T-helper 22 cell (primary cell): ENCODE measurements at places on chromosomes 5 and 9.

GRCh38 chr5:134813827-134814226, 31.9 kb upstream of the C5orf24 start:
- no peak for DNase-seq

DNA sequence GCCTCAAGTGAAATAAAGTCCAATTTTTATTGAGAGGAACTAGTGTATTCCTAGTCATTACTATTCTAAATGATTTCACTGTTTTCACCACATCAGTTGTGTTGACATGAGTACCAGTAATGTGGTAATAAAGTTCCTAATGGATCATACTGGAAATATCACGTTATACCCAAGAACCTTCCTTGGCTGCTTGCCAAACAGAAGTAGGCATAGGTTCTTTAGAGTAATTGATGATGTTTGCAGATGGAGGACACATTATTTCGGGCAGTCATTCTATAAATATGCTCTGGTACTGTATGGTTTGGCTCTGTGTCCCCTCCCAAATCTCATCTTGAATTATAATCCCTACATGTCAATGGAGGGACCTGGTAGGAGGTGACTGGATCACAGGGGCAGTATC, 15.1 kb downstream of the SNCAIP start:
- no peak for DNase-seq

DNA sequence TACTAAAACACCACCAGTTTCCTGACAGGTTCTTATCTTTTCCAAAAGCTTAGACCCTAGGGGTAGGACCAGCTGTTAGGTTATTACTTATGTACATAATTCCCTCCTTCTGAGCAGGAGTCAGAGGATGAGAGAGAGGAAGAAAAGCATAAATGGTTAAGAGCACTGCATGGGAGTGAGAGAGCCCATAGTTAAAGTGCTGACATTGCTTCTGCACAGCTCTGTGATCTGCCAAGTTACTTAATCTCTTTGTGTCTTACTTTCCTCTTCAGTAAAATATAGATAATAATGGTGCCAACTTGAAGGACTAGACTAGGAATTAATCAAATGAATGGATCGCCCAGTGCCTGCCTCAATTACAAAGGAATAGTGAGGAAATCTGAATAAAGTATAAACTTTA, 66.4 kb downstream of the NRG2 start:
- DNase-seq = no peak

GRCh38 chr5:53378590-53379247, 101.7 kb upstream of the FST start:
- DNase-seq = no peak

DNA sequence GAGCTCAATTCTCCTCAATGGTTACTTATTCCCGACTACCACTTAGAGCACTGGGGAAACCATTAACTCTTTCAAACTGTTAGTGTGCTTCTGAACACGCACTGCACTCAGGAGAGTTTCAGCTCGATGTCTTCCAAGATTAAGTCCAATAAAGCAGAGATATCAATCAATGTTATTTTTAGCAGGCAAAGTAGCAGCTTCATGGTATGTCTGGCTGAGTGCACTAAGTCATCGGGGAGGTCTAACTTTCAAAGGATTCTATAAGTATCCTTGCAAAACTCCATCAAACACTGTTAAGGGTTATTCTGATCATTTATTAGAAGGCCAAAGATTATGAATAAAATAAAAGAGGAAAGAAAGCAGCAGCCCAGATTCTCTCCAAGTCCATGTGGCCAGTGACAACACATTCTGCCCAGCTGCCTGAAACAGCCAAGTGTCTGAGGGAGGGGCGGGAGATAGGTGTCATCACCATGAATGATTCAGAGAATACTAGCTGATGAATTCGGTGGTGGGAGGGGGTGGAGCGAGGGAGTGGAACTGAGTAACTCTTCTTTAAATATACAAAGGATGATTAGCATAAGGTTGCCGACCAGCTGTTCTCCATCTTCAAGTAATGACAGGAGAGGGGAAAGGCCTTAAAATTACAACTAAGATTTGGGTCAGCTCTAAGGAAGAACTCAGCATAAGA, 21.3 kb downstream of the NREP start:
- DNase-seq = no peak

DNA sequence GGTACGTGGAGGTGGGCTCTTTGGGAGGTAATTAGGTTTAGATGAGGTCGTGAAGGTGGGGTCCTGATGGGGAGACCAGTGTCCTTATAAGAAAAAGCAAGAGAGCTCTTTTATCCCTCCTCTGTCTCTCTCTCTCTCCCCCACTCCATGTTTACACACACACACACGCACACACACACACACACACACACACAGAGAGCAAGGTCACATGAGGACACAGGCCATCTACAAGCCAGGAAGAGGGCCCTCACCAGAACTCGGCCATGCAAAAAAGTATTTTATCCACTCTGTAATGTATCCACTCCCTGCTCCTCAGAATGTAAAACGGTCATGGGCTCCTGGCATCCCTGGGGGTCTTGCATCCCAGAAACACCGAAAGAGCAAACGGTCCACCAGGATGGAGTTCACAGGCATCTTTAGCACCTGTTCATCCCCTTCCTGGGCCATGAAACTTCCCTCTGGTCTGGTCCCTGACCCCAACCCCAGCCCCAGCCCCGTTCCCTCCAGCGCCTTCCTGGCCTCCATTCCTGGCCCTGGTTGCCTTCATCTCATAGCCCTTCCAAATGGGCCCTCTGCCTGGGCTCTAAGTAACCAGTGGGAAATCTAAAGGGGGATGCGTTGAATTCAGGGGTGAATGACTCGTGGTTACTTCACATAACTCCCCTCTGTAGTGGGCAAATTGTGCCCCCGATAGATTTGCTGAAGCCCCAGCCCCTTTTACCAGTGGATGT, 88.8 kb downstream of the NSUN2 start:
- no peak for DNase-seq

- DNase-seq = no peak
These were observed 149.8 kb downstream of the ICE1 start for GRCh38 chr5:5572010-5572865.

DNA sequence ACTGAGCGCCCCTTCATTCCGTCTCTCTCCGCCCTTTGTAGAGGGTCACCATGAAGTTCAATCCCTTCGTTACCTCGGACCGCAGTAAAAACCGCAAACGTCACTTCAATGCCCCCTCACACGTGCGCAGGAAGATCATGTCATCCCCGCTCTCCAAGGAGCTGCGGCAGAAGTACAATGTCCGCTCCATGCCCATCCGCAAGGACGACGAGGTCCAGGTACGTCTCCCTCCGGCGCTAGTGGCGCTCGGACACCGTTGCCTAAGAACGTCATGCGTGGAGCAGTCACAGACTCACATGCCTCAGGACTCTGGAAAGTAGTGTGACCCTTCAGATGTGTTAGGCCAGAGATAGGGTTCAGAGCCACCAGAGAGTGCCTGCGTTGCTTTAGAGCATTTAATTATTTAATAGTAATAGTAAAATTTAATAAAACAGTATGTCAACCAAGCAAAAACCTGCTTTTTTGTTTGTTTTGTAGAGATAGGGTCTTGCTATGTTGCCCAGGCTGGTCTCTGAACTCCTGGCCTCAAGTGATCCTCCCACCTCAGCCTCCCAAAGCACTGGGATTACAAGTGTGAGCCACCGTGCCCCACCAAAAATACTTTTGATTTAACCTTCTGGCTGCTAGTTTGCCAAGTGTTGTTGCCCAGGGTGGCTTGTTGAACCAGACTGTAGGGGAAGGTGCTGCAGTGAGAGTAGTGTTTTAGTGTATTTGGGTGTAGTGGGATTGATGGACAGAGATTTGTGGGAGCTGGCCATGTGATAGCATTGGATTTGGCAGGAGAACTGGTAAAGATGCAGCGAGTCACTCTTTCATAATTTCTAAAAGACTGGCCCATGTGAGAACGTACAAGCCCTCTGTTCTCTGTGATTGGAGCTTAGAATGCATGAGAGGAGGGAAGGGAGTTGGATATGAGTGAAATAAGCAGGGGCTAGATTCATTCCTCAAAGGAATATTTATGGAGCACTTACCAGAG, 888 bp downstream of the RPL26L1 start:
- DNase-seq = no peak

DNA sequence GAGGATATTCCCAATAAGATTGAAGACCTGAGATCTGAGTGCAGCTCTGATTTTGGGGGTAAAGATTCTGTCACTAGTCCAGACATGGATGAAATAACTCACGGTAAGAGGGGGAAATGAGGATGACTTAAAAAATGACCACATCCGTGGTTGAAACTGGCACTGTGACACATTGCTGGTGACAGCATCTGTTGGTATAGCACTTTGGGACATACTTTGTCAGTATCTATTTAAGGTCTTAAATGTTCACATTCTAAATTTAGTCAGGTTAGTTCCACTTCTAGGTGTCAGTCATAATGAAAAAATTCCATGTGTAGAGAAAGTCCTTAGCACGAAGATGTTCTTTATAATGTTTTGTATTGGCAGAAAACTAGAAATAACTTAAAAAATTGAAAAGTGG, 70.9 kb downstream of the GAPVD1 start:
- DNase-seq = no peak

- no peak for DNase-seq
These were observed 44.4 kb upstream of the GRIA1 start for GRCh38 chr5:153445875-153446579.

GRCh38 chr9:90697808-90698207, 55.2 kb upstream of the DIRAS2 start:
- DNase-seq = no peak

- no peak for DNase-seq
These were observed 20.2 kb upstream of the TLE4 start for GRCh38 chr9:79551586-79551985.

GRCh38 chr5:179355976-179356974, 11.0 kb upstream of the ADAMTS2 start:
- DNase-seq = no peak

DNA sequence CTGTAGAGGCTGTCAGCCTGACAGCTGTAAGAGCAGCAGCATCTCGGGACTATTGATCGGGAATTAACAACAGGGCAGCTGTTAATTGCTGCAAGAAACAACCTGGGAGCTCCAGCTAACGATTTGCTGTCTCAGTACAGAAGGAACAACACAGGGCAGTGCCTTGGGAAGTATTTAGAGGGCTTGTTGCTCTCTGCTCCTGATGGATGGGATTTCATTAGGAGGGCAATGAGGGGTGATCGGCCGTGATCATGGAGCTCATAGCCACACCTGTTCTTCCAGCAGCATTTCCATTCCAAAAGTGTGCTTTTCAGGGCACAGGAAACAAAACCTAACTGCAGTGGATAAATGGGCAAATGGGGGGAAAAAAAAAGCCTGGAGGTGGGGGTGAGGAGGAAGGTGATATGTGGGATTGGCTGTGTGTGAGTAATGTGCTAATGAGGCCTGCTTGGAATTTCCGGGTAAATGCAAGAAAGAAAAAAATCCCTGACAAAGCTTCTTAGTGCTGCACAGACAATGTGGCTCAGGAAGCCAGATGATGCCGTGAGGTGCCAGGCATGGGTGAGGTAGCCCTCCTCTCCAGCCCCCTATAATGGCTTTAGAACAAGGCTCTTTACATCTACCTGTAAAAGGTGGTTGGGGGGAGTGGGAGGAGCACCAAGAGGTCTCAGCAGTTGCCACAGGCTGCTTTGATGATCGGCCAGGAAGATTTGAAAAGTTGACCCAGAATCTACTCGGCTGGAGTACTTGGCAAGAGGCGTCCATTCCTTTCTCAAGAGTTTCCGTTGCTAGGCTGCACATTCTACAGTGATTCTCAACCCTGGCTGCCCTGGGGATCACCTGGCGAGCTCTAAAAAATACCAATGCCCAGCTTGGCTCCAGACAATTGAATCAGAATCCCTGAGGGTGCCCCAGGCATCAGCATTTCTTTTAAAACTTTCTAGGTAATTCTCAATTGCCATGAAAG, 139.5 kb upstream of the KLF9 start:
- no peak for DNase-seq

GRCh38 chr9:85310573-85310972, 431.2 kb downstream of the AGTPBP1 start:
- DNase-seq = no peak

- DNase-seq = no peak
These were observed 1070.0 kb downstream of the CDH12 start for GRCh38 chr5:21783074-21783679.

GRCh38 chr5:163094492-163095180, 342.8 kb upstream of the CCNG1 start:
- no peak for DNase-seq

DNA sequence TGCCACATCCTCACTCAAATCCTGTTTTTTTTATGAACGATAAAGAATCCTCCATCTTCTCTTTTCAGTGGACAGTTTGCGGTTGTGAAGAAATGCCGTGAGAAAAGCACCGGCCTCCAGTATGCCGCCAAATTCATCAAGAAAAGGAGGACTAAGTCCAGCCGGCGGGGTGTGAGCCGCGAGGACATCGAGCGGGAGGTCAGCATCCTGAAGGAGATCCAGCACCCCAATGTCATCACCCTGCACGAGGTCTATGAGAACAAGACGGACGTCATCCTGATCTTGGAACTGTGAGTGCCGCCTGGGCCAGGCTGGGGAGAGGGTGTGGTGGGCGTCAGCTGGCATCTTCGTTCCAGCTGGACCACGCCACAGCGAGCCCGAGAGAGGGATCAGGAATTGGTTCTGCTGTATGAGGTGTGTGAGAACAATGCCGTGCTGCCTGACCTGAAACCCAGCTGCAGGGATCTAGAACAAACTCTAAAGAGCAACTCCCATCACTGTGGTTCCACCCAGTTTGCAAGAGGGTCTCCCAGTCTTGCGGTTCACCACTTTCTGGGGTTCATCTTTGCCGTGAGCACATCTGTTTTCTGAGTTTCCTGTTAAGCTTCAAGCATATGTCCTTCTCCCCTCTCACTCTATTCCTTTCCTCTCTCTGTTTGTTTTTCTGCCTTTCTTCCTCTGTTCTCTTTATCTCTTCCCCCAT, 107.4 kb downstream of the DAPK1 start:
- DNase-seq = no peak

GRCh38 chr5:36878392-36879082, 2.0 kb downstream of the NIPBL start:
- no peak for DNase-seq

DNA sequence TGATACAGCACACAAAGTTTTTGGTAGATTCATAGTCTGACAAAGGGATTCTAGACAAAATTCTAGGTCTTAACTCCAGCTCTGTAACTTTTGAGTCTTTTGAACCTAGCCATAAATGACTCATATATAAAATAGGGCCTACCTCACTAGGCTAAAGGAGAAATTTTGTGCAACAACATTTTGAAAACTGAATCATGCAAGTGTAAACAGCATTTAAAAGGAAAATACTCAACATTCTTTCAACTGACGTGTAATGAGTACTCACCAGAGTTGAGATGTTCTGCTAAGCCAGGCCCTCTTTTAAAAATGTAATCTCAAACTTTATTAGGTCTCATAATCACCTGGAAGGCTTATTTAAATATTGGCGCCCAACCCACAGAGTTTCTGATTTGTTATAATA, 113.2 kb downstream of the STK32A start:
- DNase-seq = no peak

DNA sequence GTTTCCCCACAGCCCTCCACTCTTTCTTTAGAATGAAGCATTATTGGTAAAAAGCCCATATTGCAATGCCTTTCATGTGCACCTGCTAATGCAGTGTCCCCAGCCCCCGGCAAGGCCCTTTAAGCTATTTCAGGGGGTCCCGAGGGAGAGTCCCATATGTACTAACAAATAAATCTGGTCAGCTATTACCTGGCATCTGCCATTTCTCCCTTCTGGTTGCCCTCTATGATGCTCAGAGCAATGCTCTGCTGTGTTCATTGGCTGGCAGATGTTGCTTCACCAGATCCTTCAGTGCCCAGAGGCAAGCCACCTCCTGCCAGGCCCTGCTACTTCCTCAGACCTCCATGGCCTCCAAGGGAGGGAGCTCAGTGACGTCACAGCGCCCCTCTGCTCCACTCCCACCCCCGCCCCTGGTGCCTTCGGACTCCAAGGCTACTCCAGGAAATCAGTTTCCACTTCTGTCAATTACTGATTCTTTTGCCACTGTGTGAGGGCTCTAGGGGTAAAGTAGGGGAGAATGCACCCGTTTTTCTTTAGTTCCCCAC, 201.1 kb upstream of the GLRA1 start:
- DNase-seq = no peak
